IMR-90 (cell line): ENCODE measurements at places on chromosomes 11 and 22. TPM values are rescaled to one million over a fixed set of nuclear protein-coding genes. Genes with fewer than 3 reads are reported as not detected.

The FIBIN gene
- 5.7 and 7.5 TPM in 2 replicates for total RNA-seq

The DNAJB7 gene
- not detected in 2 replicates for total RNA-seq

The OR11H1 gene
- total RNA-seq = not detected in 2 replicates

The MICAL3 gene
- 16.1 and 17.6 TPM in 2 replicates for total RNA-seq

The SCGB1D2 gene
- not detected in 2 replicates for total RNA-seq

The OR8A1 gene
- total RNA-seq = not detected in 2 replicates

The BRD1 gene
- total RNA-seq = 10.0 and 10.8 TPM in 2 replicates

DNA sequence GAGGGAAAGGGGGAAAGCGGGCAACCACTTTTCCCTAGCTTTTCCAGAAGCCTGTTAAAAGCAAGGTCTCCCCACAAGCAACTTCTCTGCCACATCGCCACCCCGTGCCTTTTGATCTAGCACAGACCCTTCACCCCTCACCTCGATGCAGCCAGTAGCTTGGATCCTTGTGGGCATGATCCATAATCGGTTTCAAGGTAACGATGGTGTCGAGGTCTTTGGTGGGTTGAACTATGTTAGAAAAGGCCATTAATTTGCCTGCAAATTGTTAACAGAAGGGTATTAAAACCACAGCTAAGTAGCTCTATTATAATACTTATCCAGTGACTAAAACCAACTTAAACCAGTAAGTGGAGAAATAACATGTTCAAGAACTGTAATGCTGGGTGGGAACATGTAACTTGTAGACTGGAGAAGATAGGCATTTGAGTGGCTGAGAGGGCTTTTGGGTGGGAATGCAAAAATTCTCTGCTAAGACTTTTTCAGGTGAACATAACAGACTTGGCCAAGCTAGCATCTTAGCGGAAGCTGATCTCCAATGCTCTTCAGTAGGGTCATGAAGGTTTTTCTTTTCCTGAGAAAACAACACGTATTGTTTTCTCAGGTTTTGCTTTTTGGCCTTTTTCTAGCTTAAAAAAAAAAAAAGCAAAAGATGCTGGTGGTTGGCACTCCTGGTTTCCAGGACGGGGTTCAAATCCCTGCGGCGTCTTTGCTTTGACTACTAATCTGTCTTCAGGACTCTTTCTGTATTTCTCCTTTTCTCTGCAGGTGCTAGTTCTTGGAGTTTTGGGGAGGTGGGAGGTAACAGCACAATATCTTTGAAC lies 6.8 kb downstream of the MALAT1 start:
- DNase-seq = peak; percentile 52

GRCh38 chr11:2864901-2865300 lies 20.7 kb downstream of the CDKN1C start:
- no peak for DNase-seq

DNA sequence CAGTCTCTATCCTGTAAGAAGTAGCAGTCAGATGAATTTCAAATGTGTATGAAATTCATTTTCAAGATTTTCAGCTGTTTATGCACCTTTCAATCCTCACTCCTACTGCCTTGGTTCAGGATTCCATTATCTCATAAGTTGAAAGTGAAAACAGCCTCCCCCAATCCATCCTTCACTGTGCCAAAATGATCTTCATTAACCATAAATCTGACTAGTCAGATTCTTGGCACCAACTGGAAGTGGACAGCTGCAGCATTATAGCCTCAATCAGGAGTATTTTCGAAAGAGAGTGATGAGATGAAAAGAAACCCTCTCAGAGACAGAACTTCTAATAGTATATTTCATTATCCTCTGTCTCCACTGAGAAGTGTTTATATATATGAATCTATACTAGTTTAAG lies 365.3 kb upstream of the PDGFD start:
- no peak for DNase-seq

- no peak for DNase-seq
Observed at GRCh38 chr22:25076336-25076735, 123.3 kb upstream of the CRYBB3 start.

DNA sequence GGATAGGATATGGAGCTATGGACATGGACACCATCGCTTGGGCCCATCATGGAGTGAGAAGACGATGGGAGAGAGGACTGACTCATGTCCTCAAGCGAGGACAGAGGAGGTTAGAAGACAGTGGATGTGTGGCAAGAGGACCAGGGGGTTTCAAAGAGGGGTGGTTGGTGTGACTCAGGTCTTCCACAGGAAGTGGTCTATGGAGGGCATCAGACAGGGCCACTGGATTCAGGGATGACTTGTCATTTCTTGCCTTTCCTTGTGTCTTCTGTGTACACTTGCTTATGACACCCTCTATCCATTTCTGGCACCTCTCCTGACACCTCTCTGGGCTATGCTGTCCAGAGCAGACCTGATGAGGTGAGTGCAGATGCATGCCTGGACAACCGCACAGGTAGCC lies 115.4 kb downstream of the OSBP2 start:
- DNase-seq = no peak

DNA sequence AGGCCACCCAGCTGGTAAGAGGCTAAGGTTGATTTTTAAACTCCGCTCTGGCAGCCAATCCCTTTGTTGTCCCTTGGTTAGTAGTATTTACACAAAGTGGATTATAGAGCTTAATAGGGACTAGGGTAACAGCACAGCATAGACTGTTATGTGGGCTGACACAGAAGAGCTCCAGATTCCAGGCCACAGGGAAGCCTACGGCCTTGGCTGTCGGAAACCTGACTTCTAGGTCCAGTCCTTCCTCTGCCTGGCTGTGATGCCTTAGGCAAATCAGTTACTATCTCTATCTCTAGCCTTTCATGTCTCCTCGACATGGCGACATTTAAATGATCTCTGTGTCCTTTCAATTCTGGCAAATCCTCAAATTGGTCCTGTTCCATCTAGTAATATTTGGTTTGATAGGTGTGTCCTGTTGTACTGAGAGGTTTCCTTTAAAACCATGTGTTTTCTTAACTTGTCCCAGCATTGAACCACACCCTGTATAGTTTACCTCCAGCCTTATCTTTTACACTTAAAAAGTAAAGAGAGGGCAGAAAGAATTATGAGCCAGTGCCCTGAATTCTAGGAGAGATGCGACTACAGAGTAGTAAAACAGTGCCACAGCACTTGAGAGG lies 4.2 kb downstream of the MMP1 start:
- DNase-seq = no peak

DNA sequence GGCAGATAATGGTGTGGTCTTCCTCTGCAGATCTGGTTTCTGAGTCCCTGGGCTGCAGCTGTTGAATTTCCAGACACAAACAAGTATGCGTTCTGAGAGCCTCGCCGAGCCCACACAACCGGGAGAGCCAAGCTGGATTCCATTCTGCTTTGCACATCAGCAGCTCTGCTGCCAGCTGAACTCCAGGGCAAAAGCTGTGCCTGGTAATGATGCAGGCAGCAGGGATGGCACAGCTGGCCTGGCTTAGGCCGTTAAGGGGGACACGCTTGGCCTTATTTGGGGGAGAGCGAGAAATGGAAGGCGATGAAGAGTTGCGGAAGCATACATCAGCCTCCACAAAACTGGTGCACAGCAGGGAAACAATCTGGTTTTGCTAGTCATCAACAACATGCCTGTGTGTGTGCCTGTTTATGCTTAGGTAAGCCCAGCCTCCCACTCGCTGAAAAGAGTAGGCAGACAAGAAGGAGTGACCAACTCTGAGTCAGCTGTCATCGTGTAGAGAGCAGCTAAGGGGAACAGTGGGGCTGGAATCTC lies 25.1 kb downstream of the ADAMTS8 start:
- DNase-seq = peak; percentile 97

GRCh38 chr11:96263238-96263763 lies 79.7 kb downstream of the MAML2 start:
- DNase-seq = peak; percentile 89

GRCh38 chr11:61343792-61344745 lies 11.0 kb downstream of the TKFC start:
- no peak for DNase-seq

DNA sequence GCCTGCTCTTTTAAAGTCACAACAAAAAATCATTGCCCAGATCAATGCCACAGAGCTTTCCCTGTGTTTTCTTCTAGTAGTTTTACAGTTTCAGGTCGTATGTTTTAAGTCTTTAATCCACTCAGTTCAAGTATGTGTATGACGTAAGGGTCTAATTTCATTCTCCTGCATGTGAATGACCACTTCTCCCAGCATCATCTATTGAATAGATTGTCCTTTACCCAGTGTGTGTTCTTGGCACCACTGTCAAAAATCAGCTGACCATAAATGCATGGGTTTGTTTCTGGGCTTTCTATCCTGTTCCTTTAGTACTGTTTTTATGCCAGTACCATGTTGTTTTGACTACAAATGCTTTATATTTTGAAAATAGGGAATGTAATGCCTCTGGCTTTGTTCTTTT lies 28.1 kb downstream of the INTS4 start:
- DNase-seq = no peak

- DNase-seq = no peak
Observed at GRCh38 chr11:112167145-112167544, at the start of gene TEX12. TEX12 (plus strand) TSS chr11:112167372; CDS start chr11:112169269, 1,897 bp downstream.

GRCh38 chr11:123770712-123771111 lies 16.4 kb upstream of the OR6X1 start:
- no peak for DNase-seq

- DNase-seq = peak; percentile 11
Observed at GRCh38 chr11:75078233-75078632, 18.4 kb downstream of the OR2AT4 start.

GRCh38 chr22:18001040-18001893 lies 23.1 kb downstream of the MICAL3 start:
- peak; percentile 99 for DNase-seq

- no peak for DNase-seq
Observed at GRCh38 chr11:118142809-118143208, 9.8 kb downstream of the SCN4B start.

GRCh38 chr22:20282901-20283673 lies 15.0 kb upstream of the RTN4R start:
- DNase-seq = no peak

DNA sequence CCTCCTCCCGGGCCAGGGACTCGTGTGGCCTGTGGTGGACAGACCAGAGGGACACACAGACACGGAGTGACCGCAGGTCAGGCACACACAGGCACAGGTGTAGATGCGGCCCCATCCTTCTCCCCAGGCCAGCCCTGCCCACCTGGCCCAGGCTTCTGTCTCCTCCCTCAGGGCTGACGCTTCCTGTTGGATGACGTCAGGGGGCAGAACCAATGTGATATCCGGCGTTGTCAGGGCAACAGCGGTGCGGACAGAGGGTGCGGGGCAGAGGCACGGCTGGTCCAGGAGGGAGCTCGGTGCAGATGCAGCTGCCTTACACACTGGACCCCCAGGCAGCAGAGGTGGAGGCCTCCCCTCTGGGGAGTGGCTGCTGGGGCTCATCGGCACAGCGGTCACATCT lies 2.9 kb upstream of the TUBGCP6 start:
- peak; percentile 61 for DNase-seq

GRCh38 chr22:23904573-23905254 lies 10.5 kb downstream of the MIF start:
- DNase-seq = no peak

GRCh38 chr11:128898580-128899344 lies 7.6 kb downstream of the KCNJ5 start:
- DNase-seq = peak; percentile 66

- no peak for DNase-seq
Observed at GRCh38 chr11:898540-899190, 11.9 kb downstream of the CHID1 start.

DNA sequence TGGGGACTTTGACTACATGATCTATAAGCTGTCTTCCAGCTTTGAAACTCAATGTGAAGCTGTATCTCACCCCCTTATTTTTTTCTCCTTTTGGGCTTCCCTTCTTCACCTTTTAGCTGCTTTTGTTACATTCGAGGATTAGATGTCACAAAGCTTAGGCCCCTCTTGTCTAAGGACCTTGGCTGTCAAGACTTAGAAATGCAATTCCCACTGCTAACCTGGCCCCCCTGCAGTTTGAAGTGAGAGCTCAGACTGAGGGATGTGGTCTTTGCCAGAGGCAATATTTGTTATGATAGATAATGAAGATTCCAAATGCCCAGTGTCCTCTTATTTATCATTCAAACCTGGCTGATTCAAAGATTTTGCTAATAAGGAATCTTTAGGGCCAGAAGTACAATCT lies 128.3 kb downstream of the ARL14EP start:
- no peak for DNase-seq

DNA sequence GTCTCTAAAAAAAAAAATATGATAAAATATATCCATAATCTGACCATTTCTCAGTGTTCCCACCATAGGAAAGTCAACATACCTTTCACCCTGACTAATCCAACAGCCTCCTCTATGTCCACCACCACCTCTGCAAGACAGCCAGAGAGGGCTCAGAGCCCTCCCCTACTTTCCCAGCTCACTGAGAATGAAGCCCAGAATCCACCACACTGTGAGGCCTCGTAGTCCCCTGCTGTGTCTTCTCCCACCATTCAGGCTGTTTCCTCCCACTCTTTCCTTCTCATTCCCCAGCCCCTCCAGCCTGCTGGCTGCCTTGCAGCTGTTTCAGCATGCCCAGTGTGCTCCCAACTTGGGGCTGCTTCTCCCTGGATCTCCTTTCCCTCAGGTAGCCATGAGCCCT lies 27.0 kb downstream of the SGSM3 start:
- DNase-seq = peak; percentile 54

GRCh38 chr11:79244241-79244772 lies 196.5 kb downstream of the TENM4 start:
- peak; percentile 97 for DNase-seq

DNA sequence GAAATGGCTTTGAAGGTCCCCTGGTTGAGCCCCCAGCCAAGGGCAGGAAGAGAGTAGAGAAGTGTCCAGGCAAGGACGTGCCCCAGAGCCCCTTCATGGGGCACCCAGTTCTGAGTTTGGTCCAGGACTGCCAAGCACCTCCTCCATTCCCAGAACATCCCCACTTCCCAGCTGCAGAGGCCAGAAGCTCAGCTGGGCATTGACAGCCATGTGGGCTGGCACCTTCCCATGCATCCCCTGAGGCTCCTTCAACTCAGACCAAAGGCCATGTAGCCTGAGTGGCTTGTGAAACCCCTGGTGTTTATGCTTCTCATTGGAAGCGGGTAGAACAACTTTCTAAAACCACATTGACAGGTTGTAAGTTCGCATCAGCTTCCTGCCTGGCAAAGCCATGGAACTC lies 789.6 kb downstream of the TBC1D22A start:
- DNase-seq = no peak

DNA sequence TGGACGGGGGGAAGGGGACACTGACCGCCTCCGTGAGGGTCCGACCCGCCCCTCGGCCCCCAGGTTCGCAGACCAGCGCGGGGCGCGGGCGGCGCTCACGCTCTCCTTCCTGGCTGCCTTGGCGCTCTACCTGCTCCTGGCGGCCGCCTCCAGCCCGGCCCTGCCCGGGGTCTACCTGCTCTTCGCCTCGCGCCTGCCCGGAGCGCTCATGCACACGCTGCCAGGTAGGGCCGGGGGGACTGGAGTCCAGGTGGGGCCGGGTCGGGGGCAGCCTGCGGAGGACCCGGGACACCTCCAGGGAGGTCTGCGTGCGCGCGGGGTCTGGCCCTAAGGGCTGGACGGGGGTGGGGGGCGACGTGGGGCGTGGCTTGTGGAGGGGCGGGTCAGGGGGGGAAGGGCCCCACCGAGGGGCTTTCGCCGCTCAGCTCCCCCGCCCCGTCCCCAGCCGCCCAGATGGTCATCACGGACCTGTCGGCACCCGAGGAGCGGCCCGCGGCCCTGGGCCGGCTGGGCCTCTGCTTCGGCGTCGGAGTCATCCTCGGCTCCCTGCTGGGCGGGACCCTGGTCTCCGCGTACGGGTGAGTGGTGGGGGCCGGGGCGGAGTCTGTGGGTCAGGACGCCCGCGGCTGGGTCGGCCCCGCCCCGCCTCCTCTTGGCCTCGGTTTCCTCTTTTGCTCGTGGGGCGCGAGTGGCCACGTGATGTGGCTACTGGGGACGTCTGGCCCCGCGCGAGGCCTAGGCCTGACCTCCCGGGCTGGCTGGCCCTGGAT lies 19.9 kb downstream of the PHLDA2 start:
- DNase-seq = no peak
